Kidney capillary endothelial cell (primary cell): ENCODE measurements at places on chromosomes 1 and 21.
A peak's percentile ranks its signal among the peaks of the same experiment; 100 is the strongest.

DNA sequence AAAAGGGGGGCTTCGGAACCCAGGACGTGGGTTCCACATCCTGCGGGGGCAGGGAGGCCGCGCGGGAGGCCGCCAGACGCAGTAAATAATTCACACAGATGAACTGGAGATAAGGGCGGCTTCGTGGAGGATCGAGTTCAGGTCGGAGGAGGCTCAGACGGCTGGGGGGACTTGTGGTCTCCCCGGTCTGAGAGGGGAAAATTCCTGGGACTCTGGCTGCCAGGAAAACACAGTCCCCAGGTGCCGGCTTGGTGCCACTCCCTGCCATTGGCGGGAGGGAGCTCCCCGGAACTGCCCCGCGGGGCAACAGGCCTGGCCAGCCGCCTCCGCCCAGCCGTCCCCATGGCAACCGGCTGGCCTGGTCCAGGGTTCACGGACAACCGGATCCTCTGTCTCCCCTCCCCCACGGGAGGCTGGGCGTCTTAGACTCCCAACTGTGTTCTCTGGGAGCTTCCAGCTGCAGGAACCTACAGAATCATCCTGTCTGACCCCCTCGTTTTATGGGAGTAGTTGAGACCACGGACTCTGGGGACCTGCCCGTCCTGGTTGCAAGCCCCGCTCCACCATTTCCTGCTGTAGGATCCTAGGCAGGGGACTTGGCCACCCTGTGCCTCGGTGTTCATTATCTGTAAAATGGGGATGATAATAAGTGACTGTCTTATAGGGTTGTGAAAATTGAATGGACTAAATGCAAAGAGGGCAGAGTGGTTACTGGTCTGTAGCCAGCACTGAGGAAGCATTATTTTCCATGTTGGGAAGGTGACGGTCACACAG is 9.6 kb downstream of the CAMK2N1 start:
- no peak for DNase-seq

- DNase-seq = no peak
Observed at GRCh38 chr21:44516342-44516741, 23.7 kb downstream of the KRTAP10-1 start.

GRCh38 chr1:45974541-45975269 is 157.7 kb downstream of the PIK3R3 start:
- DNase-seq = no peak

GRCh38 chr1:12600880-12601633 is 17.0 kb downstream of the DHRS3 start:
- no peak for DNase-seq

GRCh38 chr1:180228648-180229482 is 1.2 kb upstream of the LHX4 start:
- DNase-seq = no peak

GRCh38 chr1:2555634-2556276 is 416 bp upstream of the TNFRSF14 start:
- peak; percentile 75 for DNase-seq

GRCh38 chr1:87951852-87952251 is 623.2 kb downstream of the LMO4 start:
- peak; percentile 23 for DNase-seq

GRCh38 chr1:177448652-177449357 is 278.0 kb downstream of the BRINP2 start:
- peak; percentile 34 for DNase-seq

DNA sequence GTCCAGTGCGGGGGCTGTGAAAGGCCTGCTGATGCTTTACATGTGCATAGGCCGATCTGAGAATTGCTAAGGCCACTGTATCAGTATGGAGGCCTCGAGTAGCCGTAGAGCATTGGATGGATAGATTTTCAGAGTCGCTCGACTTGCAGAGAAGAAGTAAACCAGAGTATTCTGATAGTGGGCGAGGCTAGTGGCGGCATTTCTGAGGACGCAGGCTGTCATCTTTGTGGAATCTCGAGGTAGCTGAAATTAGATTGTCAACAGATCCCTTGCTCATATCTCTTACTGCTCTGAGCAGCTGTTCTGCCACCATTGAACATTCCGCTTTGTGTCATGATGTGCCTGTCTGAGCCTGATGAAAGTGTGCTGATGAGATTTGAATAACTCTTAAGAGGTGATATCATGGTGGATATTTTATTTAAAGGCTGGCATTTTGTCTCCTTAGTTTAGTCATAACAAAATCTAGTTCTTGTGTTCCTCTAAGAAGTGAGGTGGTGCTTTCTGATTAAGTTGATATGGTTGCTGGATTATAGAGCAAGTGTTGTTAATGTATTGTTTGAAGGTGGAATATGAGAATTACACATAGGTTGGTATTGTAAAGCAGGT is 1.5 kb downstream of the KIF1B start:
- DNase-seq = peak; percentile 40

GRCh38 chr1:204477036-204477740 is 17.4 kb downstream of the PIK3C2B start:
- DNase-seq = no peak

DNA sequence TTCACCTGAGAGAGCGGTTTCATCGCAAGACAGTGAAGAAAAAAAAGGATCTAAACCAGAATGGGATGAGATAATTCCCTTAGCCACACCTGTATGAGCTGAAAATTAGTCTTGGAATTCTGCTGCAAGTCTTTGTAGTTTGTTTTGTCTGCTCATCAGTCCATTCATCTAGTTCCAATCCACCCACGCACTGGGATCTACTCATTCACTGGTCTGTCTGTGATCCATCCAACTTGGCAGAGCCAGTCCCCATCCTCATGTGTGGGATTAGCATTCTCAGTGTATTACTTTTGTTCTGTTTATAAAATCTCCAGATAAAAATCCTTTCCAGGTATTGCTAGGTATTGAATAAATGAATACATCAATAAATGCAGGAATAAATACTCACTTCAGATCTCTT is 266.5 kb upstream of the USP24 start:
- DNase-seq = no peak

DNA sequence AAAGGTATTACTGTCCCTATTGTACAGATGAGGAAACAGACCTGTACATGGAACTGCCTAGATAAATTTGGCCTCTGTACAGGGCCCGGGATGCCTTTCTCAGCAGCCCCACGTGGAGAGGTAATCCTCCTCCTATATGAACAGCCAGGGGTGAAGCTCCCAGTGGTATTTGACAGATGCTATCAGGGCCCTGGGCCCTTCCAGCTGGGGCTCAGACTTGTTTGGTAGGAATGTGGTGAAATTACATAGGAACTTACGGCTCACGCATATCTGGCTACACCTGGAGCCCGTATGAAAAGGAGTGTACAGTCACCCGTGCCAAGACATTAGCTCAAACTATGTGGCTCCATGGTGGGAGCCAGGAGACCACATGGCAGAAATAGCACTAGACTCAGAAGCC is 24.8 kb upstream of the TCEA3 start:
- DNase-seq = no peak

DNA sequence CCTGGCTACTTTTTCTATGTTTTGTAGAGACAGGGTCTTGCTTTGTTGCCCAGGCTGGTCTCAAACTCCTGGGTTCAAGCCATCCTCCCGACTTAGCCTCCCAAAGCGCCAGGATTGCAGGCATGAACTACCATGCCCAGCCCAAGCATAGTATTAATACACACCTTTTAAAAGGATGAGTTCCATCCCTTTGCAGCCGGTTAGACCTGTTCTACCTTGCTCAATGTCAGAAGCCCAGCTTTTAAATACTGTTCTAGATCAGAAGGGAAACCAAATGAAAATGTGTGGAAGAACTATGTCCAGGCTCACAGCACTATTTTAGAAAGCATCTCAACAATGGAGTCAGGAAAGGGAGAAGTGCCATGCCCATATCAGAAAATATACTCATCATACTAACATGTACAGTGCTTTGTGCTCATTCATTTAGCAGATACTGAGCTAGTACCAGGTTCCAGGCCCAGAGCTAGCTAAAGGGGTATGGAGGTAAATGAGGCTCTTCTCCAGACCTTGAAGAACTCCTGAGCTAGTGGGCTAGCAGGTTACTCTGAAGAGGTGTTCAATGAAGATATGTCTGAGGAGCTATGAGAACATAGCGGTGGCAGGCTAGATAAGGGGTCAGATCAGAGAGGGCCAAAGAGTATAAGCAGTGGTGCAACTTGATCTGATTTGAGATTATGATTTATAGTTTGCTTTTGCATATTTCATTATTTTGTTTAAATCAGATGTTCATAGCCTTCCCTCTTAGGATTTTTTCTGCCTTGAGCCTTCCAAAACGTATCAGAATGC is 78.2 kb downstream of the RNF220 start:
- no peak for DNase-seq

GRCh38 chr1:25338188-25338981 is at the start of gene TMEM50A:
TSS of gene TMEM50A (plus strand) at chr1:25338334. CDS start at chr1:25340487, 2,153 bp downstream.
- peak; percentile 70 for DNase-seq

- no peak for DNase-seq
Observed at GRCh38 chr1:78005448-78005722, 646 bp downstream of the DNAJB4 start.

- DNase-seq = peak; percentile 65
Observed at GRCh38 chr1:38246955-38247952, 200.7 kb upstream of the POU3F1 start.

GRCh38 chr1:78497201-78497600 is 6.4 kb downstream of the PTGFR start:
- no peak for DNase-seq

- DNase-seq = no peak
Observed at GRCh38 chr21:38349111-38349746, 92.4 kb downstream of the KCNJ15 start.

- no peak for DNase-seq
Observed at GRCh38 chr1:78745111-78745510, 95.5 kb downstream of the IFI44 start.

DNA sequence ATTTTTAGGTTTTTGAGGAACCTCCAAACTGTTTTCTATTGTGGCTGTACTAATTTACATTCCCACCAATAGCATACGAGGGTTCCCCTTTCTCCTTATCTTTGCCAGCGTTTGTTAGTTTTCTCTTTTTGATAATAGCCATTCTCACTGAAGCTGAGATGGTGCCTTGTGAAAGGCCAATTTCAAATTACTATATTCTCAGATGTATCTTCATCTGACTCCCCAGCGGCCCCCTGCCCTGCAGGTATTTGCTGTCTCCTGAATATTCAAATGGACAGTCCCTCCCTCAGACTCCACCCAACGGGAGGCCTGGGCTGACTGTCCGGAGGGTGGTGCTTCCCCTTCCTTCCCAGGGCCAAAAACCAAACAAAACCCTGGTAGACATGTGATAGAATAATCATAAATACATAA is 33.5 kb upstream of the TARBP1 start:
- DNase-seq = no peak

DNA sequence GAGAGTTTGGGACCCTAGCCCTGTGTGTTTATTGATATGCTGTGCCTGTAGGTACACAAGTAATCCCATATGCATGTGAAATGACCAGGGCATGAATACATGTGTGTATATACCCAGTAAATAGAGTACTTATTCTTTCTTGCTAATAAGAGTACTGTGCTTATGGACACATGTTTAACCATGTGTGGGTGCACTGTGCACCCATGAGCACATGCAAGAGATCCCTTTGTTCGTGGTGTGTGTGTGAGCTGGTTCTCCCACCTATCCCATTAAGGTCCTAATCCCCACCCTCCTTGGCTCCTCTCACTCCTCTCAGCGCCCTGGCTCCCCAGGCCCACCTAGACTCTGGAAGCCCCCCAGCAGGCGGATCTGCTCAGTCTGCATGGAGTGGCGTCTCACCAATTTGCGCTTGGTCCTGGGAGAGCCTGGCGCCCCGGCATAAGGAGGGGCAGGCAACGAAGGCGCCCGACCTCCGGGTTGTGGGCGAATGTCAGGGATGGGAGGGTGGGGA is 2.2 kb upstream of the LIX1L start:
- DNase-seq = no peak

DNA sequence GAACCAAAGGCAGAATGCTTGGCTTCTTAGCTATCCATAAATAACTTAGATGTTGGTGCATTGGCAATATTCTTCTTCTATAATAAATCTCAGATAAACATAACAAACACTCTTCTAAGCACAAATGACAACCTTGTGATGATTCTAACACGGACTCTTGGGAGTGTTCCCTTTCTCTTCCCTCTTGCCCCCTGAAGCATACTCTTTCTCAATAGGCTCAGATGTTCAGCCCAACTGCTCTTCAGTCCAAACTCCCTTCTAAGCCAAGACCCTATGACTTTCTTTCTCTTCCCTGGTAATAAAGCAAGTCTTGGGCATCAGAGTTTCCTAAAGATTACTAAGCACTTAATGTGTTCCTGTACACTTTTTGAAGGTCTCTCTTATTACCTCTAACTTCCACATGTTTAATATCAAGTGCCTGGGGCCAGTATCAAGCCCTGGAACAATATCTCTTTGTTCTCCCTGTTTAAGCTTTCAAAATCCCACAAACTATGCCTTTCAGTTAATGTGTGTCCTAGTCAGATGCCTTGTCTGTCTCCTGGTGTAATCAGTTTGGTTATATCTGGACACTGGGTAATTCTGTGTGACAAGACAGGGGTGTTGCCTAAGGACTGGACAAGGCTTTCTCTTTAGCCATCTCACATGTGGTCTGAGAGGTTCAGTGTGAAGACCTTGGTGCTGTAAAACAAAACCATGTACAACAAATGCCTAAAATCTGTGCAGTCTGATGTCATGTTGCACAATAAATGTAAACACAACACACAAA is 92.9 kb upstream of the IVNS1ABP start:
- DNase-seq = no peak

GRCh38 chr1:3270403-3271245 is 183.8 kb upstream of the ARHGEF16 start:
- no peak for DNase-seq
